ENCODE measurements at places on chromosomes 6 and 20.

GRCh38 chr6:1724616-1725015 lies 114.9 kb downstream of the FOXC1 start:
- DNase-seq: no peak

DNA sequence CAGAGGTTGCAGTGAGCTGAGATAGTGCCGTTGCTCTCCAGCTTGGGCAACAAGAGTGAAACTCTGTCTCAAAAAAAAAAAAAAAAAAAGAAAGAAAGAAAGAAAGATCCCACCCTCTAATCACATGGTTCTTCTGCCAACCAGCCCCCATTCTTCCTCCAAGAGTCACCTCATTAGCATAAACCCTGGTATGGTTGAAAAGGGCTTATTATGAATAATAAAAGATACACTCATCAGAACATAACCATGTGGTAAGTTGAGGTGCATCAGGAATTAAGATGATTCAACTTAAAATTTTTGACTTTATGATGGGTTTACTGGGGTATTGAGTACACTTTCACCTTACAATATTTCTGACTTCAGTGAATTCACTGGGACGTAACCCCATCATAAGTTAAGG lies 793 bp upstream of the TRIM40 start:
- DNase-seq: no peak

DNA sequence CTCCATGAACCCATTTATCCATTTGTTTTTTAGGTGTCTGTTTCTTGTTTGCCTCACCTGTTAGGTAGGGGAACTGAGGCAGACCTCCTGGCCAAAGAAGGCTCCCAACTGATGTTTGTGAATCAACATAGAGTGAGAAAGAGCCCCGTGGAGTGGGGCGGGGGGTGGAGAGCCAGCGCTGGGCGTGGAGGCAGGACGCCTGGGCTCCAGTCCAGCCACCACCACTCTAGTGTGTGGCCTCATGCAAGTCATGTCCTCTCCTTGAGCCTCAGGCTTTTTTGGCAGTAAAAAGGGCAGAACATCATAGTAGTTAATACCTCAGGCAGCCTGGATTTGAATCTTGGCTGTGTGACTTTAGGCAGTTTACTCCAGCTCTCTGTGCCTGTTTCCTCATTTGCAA lies 42.2 kb upstream of the SCRT2 start:
- DNase-seq: no peak

- no peak for DNase-seq
Measured at GRCh38 chr6:90127595-90127994, 169.0 kb downstream of the BACH2 start.

- no peak for DNase-seq
Measured at GRCh38 chr6:14838133-14838583, 407.7 kb upstream of the JARID2 start.

DNA sequence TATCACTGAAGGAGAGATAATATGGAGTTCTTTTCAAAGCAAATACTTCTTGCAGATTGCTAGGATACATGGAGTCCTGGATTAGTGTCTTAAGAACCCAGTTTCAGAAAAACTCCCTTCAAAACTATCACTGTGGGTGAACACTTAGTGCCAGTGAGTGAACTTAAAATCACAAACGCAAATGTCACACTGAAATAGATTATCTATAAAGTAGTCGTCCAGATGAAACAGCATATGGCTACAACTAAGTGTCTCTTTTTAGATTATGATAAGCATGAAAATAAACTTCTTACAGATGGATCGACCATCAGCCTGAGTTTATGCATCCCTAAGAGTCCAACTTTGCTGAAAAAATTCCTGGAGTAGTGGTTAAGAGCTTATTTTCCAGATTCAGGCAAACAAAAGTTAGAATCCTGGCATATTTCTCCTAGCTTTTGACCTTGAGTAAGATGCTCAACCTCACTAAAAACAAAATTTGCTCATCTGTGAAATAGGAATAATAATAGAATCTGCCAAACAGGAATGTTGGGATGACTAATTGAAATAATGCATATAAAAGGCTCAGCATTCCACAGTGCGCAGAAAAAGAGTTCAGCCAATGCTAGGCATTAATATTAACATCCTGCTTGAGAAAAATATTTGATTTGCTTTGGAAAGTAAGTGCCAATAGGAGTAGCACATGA lies 70.4 kb downstream of the DOK5 start:
- DNase-seq: no peak

DNA sequence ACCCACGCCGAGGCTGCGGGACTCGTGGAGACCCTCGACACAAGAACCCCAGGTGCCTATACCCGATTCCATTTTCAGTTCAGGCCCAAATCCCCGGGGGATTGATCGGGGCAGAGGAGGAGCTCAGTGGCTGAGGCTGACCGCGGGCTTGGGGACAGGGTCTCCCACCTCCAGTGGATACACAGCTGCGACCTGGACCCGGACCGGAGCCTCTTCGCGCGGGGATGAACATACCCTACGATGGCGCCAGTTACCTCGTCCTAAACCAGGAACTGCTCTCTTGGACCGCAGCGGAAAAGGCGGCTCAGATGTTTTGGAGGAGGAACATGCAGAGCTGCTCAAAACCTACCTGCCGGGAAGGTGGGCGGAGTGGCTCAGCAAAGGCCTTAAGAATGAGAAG lies 27.4 kb upstream of the HLA-G start:
- no peak for DNase-seq

DNA sequence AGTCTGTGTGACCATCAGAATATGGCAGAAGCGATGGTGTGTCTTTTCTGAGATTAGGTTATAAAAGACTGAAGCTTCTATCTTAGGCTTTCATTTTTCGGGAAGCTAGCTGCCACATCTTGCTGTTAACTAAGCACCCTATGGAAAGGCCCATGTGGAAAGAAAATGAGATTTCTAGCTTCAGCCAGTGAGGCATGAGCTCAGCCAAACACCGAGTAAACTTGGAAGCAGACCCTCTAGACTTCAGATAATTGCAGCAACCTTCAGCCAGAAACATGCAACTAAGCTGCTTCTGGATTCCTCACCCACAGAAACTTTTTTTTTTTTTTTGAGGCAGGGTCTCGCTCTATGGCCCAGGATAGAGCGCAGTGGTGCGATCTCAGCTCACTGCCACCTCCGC lies 20.6 kb downstream of the LOC128125822 start:
- no peak for DNase-seq

DNA sequence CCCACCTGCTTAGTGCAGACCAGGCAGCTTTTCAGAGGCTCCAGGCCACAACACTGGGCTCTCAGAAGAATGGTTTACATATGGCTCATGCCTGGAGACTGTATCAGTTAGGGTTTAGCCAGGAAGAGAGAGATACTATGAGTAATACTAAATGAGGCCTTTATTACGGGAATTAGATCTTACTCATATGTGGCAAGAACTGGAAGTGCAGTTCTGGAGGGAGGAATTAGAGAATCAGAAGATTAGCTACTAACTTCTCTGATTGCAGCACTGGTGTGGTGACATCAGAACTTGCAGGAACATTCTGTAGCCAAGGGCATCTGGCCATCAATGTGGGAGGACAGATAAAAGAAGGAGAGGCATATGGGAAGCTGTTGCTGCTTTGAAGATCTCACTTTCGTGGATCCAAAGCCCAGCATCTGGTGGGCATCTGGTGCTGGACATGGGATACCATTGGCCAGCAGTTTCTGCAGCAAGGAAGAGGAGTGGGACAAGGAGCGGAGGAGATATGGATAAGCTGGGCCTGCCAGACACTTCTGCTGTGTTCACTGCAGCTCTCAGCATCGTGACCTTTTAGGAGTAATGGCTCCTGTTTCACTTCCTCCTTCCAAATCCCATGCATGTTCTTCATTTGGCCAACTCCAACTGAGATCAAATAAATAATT lies 248.5 kb downstream of the BTBD3 start:
- peak; percentile 30 for DNase-seq

DNA sequence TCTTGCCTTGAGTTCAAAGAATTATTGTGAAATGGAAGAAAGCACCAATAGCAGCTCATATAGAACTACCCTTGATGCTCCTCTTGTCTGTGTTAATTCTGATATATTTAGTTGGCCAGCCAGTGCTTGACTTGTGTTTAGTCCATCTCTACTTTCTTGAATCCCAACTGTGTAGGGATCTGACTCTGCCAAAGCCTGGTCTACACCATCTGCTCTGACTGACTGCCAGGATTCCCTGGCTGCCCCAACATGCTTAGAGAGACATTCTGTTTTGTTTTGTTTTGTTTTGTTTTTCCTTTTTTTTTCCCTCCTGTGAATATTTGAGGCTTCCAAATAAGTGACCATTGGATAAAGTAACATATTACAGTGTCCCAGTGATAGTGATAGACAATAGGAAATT lies 953.7 kb upstream of the MANEA start:
- DNase-seq: no peak

DNA sequence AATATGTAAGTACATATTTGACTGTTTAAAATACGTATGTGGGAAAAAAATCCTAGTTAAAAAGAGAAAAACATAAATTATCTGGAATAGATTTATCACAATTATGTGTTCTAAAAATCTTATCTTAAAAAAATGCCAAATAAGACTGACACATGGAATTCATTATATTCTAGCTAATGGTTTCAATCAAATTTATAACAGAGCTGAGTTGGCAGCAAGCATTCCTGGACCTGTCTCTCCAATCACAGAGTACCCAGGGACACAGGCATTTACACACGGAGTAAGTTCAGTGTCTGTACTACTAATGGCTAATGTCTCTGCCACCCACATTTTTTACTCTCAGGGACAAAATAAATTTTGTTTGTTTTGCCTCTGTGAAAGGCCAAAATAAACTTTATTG lies 122.3 kb downstream of the RPS12 start:
- no peak for DNase-seq

- DNase-seq: no peak
Measured at GRCh38 chr20:33267701-33268100, 15.3 kb upstream of the BPIFB1 start.

DNA sequence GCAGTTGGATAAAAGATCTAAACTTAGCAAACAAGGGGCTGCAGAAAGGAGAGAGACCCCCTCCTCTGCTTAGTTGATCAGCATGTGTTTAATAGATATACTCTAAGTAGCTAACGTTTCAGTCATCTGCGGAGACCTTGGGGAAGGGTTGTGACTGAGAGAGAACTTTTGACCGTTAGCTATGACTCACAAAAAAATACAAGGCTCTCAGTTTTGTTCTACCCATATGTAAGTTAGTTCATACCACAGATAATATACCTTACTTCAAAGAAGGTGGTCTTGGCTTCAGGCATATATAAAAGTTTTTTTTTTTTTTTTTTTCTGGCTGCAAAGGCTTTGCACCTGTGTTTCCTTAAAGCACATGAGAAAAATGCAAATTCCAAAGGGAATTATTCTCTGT lies 258.9 kb downstream of the GJA1 start:
- DNase-seq: no peak

- DNase-seq: no peak
Measured at GRCh38 chr20:61968932-61969331, 96.7 kb downstream of the TAF4 start.

DNA sequence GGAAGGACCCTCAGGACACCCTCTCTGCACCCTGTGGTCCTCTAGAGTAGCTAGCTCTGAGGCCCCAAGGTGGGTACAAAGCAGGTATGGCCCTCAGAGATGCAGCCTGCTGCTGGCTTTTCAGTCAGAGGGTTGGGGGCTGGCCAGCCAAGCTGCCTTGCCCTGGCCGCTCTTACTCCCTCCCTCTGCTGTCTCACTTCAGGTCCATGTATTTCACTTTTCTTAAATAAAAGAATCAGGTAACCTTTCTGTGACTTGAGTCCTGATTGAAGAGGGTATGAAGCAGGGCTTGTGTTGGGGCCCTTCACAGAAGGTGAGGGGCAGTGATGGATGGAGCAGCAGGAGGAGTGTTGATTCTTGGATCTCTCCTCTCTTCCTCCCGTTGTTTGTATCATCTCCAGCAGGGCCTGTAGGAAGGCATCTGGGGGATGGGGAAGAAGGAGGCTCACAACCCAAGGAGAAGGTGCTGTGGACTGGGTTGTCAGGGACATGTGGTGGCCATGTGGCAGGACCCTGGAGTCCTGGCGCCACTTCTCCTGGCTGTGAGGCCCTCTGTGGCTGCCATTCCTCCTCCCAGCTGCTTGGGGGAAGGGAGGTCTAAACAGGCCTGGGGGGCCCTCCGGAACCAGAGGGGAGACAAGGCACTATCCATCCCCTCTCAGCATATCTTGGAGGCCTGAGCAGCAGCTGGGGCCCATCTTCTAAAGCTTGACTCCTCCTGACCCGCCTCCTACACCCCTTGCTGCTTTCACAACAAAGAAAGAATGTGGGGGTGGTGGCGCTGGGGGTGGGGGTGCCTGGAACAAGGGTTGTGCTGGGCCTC lies 1.1 kb upstream of the PTK7 start:
- DNase-seq: no peak

DNA sequence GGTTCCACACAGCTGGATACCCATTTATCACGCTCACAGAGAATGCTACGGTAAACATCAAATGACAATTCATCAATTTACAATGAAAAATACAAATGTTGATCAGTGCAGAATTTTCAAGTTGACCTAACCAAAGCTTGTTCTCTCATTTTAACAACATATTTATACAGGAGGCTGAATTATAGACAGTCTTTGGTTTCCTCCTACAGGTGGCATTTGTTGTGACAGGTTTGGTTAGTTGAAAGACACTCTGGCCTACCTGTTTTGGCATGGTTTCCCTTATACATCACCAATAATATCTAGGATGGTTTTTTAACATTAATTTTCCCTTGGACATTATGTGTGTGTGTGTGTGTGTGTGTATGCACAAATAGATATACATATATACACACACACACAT lies 642.5 kb upstream of the MMS22L start:
- no peak for DNase-seq

- no peak for DNase-seq
Measured at GRCh38 chr6:164415832-164416563, 893.4 kb downstream of the C6orf118 start.

DNA sequence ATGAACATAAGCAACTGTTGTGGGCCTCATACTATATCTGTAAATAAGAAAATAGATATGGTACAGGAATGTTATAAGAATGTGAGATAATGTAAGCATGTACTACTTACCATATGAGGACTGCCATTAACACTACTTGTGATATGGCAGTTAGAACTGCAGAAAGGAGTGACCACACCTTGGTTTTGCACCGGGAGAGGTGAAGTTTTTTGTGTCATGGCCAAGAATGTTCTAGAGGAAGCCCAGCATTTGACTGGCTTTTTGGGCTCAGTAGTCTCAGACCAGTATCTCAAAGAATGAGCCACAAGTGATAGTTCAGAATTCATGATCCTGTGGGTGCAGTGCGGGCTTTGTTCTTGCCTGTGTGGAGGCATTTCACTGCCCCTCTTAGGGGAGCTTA lies 123.5 kb downstream of the CLIC5 start:
- DNase-seq: no peak

Data from RPMI8226 (cell line).